ENCODE measurements at places on chromosomes 7 and 10.

GRCh38 chr10:69217119-69217754 is 2.9 kb upstream of the HKDC1 start:
- no peak for DNase-seq

- no peak for DNase-seq
Observed at GRCh38 chr7:107274506-107274905, 105.7 kb downstream of the HBP1 start.

DNA sequence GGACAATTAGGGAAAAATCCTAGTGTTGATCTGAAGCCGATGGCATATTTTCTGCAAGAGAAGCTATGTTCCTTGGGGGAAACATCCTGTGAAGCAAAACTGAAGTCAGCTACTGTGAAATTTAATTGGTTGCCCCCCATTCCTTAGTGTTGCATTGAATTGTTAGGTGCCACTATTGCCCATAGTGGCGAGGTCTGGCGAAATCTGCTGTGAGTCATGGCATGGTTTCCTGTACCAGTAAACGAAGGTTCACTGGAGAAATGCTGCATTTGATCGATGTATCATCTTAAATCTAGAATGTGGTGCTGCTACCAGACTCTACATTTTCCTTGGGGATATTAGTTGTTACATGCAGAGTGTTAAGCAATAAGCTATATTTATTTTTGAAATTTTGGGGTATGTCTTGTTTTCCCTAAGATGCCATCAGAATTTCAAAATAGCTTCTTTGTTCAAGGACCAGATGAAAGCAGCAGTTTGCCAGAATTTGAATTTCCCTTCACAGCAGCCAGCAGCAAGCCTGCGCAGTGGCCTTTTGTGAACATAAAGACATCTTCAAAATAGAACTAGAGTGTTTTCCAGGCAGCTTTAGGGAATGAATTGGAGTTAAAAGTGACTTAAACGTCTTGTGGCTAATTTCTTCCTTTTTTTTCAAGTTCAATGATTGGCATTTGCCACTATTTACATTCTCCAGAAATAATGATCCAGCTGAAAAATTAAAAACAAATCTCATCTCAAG is 348.6 kb upstream of the COBL start:
- DNase-seq: no peak

DNA sequence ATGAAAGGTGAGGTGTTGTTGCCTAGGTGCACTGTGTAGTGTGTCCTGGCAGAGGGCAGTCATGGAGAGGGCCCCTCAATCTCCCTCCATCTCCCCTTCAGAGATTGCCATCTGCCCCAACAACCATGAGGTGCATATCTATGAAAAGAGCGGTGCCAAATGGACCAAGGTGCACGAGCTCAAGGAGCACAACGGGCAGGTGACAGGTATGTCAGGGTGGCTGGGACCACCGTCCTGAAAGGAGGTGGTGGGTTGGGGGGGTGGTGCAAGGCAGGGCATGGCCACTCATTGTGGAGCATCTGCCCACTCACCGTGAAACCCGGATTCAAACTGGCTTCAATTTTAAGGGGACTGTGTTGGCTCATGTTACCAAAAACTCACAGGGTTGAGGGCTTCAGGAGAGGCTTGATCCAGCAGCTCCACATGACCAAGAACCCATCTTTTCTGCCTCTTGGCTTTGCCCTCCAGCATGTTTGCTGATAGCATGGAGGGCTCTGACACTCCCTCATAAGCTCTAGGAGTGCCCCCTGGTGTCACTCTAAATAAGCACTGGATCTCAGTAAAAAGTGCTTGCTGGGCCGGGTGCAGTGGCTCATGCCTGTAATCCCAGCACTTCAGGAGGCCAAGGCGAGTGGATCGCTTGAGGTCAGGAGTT is 12.2 kb downstream of the ARPC1B start:
- DNase-seq: no peak

DNA sequence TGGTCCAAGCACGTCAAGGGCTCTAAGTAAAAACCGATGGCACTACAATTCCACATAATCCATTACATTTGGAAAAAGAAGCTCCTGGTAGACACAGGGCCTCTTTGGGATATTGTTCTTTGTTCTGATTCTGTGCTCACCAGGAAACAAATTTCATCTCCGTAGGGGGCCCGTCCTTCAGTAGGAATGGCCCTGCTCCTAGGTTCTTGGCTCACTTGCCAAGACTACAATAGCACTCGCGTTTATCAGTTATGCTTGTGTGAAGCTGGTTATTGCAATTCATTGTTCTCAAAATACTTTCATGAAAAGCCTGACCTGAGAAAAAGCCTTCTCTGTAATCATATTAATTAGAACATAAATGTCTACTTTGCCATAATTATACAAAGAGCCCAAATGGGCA is 10.3 kb upstream of the ZC3HAV1L start:
- DNase-seq: peak; percentile 61

- DNase-seq: no peak
Observed at GRCh38 chr7:99422625-99423024, 13.9 kb downstream of the BUD31 start.

DNA sequence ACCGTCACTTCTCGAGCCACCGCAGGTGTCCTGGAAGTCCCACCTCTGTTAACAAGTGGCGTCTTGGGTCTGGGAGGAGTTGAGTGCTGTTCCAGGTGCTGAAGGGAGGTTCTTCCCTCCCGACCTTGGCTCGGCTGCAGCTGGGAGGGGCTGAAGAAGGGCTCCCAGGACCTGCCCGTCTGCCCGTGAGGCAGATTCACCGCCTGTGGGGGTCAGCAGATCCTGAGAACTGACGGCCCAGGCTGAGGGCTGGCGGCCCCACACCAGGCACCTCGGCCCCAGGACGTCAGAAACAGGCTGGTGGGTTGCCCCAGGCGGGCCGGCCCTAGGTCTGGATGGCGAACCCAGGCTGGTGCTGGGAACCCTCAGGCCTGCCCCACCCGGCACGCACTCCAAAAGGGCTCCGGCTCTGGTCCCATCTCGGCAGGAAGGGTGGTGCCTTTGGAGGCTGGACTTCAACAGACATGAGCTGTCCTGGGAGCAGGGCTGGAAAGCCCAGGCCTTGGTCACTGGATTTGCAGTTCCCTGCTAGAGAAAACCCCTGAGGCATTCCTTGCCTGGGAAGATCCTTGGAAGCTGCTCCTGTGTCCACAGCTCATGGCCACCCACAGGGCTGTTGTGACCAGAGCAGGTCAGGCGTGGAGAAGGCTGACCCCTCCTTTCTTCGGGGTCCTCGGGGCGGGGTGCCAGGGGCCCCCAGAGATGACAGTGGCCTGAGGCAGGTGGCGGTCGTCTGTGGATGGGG is 42.6 kb upstream of the CFAP46 start:
- no peak for DNase-seq

GRCh38 chr10:5525561-5526341 is 990 bp downstream of the CALML3 start:
- no peak for DNase-seq

GRCh38 chr10:70354556-70354955 is 27.9 kb downstream of the LRRC20 start:
- no peak for DNase-seq

GRCh38 chr10:34613491-34613890 is 201.6 kb downstream of the PARD3 start:
- DNase-seq: no peak

DNA sequence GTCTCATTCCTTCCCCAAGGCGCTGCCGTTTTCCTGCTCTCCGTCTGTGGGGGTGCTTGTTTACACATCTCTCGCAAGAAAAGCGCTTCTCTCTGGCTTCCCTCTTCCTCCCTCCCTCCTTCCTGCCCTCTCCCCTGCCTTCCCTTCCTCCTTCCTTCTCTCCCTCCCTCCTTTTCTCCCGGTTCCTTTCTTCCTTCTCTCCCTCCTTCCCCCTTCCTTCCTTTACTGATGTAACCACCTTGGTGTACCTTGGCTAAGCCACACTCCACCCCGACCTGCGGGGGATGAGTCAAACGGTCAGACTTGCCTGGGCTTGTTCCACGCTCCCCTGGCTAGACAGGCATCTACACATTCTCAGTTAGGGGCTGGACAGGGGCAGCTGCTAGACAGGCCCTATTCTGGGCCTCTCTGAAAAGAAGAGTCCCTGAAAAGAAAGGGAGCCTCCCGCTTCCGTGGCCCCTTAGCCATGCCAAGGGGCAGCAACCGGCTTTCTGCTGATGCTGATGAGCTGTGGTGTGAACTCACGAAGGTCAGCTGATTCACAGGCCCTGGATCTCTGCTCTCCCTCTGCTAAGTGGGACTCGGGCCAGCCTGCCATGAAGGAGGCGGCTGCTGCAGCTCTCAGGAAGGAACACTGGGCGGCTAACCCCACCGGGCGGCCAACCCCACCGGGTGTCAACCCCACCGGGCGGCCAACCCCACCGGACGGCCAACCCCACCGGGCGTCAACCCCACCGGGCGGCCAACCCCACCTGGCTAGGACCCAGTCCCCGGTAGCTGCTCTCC is 216.8 kb downstream of the TCERG1L start:
- no peak for DNase-seq

GRCh38 chr10:42937649-42938180 is 139.2 kb upstream of the RET start:
- DNase-seq: no peak

- DNase-seq: no peak
Observed at GRCh38 chr7:142496545-142496991, 238.7 kb upstream of the PRSS58 start.

DNA sequence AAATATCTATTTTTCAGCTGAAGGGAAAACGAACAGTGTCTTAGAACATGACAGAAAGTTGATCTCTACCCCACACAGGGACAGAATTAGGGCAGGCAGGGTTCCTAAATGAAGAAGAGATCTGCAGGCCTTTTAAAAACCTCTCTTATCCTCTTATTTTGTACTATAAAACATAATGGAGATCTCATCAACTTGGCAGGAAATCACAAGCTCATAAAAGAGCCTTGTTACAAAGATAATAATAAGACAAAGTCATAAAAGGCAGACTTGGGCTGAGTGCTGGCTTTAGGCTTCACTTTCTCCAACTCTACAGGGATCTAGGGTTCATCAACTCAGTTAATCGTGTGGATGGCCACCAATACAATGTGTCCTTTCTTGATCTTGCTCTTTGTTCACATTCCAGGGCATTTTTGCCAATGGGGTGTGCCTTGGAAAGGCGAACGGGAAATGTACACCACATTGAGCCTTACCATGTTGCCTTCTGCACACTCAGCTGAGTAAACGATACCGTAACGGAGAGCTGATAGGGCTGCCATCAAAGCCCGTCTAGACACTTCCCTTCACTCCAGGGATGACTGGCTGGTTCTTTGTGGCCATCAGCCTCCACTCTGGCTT is 7.1 kb upstream of the TEX36 start:
- no peak for DNase-seq

DNA sequence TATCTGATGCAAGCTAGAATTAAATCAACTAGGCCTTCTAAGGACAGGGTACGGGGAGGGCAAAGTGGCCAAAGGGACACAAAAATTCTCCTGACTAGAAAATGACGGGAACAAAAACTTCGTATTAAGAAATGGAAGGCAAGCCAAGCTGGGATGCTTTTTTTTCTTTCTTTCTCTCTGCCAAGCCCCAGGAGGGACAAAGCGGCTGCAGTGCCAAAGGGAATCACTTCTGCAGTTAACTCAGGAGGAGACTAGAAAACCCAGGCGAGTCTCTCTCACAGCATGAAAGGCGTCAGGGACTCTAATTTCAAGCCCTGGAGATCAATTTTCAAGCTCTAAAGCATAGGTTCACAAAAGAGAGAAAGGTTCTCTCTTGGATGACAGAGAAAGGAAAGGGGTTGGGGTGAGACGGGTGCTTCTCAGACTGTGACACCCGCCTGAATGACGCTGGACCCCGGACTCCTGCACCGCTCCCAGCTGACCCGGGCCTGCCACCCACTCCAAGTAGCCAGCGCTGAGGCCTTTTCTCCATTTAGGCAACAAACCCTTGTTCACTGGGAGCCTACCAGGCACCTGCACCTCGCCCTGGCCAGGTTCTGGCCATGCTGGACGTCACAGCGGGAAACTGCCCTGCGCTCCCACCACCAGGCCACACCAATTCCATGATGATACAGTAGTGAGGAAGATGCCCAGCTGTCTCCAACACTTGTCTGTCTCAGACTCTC is 56.5 kb downstream of the KIAA1549 start:
- no peak for DNase-seq

GRCh38 chr7:120724448-120724847 is 133.5 kb downstream of the TSPAN12 start:
- DNase-seq: no peak

DNA sequence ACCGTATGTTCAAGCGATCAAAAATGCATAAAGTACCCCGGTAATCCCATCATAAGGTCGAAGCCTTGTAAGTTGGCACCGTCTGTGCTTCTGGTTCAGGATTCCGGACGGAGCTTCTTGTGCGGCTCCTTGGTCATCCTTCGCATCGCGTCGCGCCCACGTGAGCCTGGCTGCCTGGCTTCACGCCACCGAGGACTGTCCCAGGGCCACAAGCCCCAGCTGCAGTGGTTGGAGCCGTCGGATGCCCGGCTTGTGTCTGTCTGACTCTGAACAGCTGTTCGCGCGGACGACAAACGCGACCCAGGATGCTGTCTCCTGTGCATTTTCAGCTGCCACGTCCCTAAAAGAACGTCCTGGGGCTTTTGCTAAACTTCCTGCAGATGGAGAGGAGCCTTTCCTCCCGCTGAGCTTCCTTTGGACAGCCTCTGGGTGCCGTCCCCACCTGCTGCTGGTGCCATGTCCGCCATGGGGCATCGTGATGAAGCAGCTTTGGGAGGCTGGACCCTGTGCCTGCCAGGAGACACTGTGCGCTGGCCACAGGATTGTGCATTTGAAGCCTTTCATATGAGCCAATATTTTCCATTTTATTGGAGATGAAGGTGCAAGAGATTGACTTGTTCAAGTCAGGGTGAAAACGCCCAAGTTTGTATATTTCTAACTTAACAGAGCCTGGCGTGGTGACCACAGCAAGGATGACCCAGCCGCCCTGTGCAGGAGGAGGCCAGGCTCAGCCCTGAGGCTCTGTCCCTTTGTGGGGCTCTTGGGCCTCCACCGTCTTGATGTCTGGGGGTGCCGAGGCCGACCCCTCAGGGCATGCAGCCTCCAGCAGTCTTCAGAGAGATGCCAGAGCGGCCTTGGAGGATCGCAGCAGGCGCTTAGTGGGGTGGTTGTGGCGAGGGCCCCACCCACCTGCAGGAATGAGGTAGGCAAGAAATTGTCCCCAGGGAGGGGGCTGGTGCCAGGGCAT is 6.7 kb upstream of the JAKMIP3 start:
- DNase-seq: no peak

DNA sequence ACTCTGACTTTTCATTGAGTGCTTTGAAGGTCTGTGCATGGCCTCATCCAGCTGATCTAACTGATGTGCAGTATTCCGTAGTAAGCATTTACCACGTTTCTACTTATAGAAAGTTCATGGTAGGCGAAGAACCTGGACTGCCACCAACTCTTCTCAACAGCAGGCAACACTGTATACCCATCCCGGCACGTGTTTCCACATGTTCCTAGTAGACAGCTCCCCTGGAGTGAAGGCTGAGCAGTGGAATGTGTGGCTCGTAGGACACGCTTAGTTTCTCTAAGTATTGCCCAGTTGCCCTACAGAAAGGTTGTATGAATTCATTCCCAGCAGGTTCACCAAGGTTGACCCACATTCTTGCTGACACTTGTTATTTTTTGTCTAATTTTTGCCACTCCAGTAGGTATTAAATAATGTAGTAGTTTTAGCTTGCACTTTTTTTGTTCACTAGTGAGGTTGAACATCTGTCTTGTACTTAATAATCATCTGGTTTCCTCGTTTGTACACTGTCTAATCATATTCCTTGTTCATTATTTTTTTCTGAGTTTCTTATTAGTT is 15.2 kb downstream of the PROSER2 start:
- no peak for DNase-seq

Measured in NCI-H1436 (cell line).